ENCODE measurements at places on chromosomes 6 and 20.

DNA sequence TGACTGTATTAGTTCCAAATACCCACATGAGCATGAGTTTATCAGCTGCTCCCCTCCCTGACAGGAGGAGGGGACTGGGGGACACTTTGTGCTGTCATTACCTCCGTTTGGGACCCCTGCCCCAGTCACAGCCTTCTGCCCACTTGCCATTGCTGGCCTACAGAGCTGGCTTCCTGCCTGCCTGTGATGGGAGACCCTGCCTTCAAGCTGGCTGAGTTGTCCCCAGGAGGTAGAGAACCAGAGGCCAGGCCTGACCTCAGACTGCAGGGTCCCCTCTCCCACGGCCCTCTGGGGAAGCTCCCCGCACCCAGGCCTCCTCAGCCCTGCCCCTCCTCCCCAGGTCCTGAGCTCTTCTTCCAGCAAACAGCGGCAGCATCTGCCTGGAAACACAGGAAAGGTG is 105.5 kb downstream of the JPH2 start:
- DNase-seq, result no peak

GRCh38 chr20:3970016-3970415 is 45.3 kb downstream of the RNF24 start:
- no peak for DNase-seq

DNA sequence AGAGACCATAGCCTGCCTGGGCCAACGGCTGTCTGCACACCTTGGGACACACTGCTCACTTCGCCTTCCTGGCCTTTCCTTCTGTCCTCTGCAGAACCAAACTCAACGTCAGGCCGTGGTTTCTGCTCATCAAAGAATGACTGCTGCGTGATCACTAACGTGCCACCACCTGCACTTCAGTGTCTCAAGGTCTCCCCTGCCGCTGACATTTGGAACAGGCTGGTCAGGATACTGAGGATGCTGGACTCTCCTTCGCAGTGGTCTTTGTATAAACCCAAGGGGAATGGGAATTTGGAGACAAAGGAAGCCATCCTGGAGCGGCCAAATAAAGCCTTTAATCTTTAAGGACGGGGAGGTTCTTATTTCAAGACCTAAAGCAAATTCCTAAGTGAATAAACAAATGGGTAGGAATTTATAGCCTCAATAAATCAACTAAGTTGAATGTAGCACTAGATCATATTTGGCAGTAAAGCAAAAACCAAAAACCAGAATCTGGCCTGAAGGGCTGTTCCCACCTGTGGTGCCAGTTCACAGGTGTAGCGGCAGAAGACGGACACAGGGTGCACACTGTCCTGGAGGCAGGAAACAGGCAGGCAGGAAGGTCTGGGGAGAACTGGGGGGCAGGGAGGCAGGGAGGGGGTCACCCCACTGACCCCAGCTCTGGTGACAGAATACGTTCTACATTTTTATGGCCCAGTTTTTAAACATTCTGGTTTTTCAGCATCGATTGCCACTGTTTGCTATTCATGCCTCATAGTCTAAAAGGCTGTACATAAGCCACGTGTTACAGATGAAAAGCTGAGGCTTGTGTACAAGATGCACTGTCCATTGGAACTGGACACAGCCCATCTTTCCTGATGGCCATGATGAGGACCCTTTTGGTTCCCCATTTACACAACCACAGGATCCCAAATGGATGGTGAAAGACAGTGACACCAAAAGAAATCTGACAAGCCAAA is 36.6 kb downstream of the ABHD12 start:
- no peak for DNase-seq

DNA sequence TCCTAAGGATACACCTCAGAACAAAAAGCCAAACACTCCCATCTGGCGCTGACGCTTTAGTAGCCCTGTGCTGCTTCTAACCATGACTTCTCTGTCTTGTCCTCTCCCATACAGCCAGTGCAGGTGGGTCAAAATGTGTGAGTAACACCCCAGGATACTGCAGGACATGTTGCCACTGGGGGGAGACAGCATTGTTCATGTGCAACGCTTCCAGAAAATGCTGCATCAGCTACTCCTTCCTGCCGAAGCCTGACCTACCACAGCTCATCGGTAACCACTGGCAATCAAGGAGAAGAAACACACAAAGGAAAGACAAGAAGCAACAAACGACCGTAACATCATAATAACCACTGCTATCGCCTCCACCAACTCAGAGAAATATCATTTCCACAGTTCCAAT is 1.4 kb downstream of the DEFB132 start:
- DNase-seq, result no peak

GRCh38 chr20:59006864-59007664 is at the start of gene CTSZ:
TSS of gene CTSZ (minus strand) at chr20:59007254. CDS start at chr20:59007128, 126 bp downstream.
- peak; percentile 42 for DNase-seq

DNA sequence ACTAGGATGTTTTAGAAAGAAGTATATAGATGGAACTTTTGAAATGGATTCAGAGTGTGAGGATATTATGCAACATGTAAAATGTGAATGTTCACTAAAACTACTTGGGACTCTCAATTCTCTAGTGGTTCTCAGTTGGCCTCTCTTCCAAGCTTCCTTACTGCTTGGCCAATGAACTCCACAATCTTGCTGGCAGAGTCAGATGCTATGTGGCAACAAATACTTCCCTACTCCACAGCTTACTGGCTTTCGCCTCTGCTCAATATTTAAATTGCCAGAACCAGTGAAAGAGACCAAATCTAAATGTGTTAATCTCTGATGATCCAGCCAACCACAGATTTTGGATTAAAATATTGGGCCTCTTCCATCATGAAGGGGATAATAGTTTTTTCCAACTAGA is 138.4 kb downstream of the HTR1B start:
- DNase-seq, result no peak
